Naive B cell (primary cell): ENCODE measurements at places on chromosomes 11 and 22.

DNA sequence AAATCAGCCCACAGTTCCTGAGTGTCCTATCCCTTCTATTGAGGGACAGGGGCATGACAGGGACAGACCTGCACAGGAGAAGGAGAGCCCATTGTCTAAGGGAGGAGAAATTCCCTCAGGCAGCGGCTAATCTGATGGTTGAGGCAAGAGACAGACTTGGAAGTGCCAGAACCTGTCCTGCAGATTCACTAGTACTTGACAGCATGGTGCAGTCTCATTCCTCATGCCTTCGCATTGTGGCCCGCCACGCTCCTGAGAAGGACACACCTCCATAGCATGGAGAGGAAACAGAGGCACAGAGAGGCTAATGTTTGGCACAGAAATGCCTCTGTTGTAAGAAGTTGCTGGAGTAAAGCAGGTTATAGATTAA, 3.2 kb downstream of the P2RY6 start:
- H3K27ac ChIP-seq, result no peak overlapping the region
- no peak overlapping the region for H3K4me3 ChIP-seq
- H3K27me3 ChIP-seq, result peaks cover 14% of the 10 kb centered on the region
- H3K36me3 ChIP-seq, result no peaks in the 10 kb centered on the region
- DNase-seq, result no peak

GRCh38 chr11:4032097-4032496, 62.5 kb upstream of the RRM1 start:
- H3K27ac ChIP-seq, result no peak overlapping the region
- H3K4me3 ChIP-seq, result no peak overlapping the region
- no peak for DNase-seq
- no peaks in the 10 kb centered on the region for H3K36me3 ChIP-seq

DNA sequence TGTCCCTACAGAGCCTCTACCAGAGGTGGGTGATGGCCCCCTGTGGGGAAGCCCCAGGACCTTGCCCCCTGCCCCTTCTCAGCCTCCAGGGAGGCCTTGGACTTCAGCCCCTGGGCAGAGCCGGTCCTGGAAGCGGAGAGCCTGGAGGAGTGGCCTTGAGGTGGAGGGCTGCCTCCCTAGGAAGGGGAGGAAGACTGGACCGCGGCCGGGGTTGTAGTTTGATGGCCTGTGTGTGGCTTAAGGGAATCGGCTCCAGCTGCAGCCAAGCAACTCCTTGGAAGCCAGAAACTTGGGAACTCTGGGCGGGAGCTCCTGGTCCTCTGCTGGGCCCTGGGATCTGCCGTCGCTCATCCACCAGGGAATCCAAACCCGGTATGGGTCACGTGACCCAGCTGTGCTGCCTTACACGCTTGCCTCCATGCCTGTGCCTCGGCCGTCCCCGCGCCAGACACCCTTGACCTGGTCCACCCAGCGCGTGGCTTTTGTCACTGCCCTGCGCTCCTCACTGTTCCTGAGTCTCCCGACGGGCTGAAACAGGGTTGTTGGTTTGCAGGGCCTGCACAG, 23.5 kb upstream of the ARHGAP8 start:
- no peak overlapping the region for H3K4me3 ChIP-seq
- H3K27ac ChIP-seq, result no peak overlapping the region
- no peaks in the 10 kb centered on the region for H3K36me3 ChIP-seq
- H3K4me1 ChIP-seq, result peaks cover 4% of the 10 kb centered on the region
- no peak for DNase-seq

GRCh38 chr11:83941050-83941449, 654.9 kb upstream of the CCDC90B start:
- no peak for DNase-seq
- H3K4me1 ChIP-seq, result peaks cover 5% of the 10 kb centered on the region
- H3K27me3 ChIP-seq, result no peaks in the 10 kb centered on the region
- no peaks in the 10 kb centered on the region for H3K36me3 ChIP-seq
- H3K4me3 ChIP-seq, result no peak overlapping the region

DNA sequence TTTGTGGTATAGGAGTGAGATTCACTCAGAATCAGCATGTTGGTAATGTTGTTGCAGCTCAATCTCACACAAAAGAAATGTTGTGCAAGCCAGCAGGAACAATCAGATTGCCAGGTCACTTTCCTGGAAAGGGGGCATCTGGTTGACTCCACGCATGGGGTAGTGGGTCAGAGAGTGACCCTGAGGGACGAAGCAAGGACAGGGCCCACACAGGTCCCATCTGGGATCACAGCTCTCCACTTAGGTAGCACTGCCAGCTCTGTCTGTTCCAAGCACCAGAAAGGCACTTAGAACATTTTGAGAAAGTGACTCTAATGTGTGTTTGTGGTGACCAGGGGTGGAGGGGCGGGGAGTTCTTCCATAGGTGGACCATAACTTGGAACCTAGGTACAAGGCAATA, 109.5 kb downstream of the RASSF10 start:
- H3K27ac ChIP-seq, result no peak overlapping the region
- no peaks in the 10 kb centered on the region for H3K36me3 ChIP-seq
- no peak overlapping the region for H3K4me3 ChIP-seq
- H3K4me1 ChIP-seq, result no peaks in the 10 kb centered on the region
- DNase-seq, result no peak

GRCh38 chr11:68009391-68010089, 587 bp upstream of the ALDH3B1 start:
- H3K36me3 ChIP-seq, result no peaks in the 10 kb centered on the region
- peak overlapping the region; percentile 10 for H3K27ac ChIP-seq
- peaks cover 60% of the 10 kb centered on the region for H3K4me1 ChIP-seq
- no peaks in the 10 kb centered on the region for H3K27me3 ChIP-seq

DNA sequence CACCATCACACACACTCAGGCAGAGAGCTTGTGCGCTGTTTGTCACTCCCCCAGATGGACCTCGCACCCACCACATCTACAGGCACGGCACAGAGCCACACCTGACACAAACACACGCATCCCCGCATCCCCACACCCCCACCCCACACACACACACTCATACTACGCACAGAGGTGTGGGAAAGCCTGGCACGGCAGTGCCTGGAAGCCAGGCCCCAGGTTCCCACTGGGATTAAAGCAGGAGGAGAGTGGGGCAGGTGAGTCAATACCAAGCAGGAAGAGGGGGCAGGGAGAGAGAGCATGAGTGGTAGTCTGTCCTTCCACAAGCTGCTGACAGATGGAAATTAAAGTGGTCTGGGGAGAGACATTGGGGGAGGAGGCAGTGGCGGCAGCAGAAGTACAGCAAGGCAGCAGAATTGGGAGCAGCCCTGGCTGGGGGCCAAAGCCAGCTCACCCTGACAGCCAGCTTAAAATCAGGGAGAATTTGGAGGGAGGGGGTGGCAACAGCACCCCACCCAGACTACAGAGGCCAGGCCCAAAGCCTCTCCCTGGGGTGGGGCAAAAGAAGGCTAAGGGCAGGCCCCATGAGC, 20.7 kb downstream of the TNKS1BP1 start:
- H3K4me3 ChIP-seq, result no peak overlapping the region
- no peak for DNase-seq
- no peaks in the 10 kb centered on the region for H3K27me3 ChIP-seq
- no peak overlapping the region for H3K27ac ChIP-seq
- peaks cover 4% of the 10 kb centered on the region for H3K4me1 ChIP-seq

- DNase-seq, result peak; percentile 63
- peak overlapping the region; percentile 95 for H3K27ac ChIP-seq
- peak overlapping the region; percentile 78 for H3K4me3 ChIP-seq
- H3K27me3 ChIP-seq, result no peaks in the 10 kb centered on the region
- H3K4me1 ChIP-seq, result peaks cover 55% of the 10 kb centered on the region
- peaks cover 5% of the 10 kb centered on the region for H3K36me3 ChIP-seq
These were observed 66.3 kb upstream of the PRDM11 start for GRCh38 chr11:45079943-45080719.

DNA sequence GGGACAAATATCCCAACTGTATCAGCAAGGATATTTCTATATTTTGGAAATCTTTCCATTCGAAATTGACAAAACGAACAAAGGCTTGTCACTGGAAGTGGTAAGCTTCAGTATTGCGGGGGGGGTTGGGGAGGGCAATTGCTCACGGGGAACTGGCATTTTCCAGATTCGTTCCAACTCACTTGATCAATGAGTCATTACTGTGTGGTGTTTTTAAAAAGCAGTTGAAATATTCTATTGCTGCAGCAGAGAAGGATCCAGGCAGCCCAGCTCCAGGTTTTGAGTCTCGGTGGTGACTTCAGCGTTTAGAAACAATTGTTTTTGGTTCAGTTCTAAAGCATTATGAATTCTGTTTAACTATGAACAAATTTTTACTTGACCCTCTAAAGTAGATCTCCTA, 33.8 kb upstream of the FBLN1 start:
- H3K4me3 ChIP-seq, result no peak overlapping the region
- no peaks in the 10 kb centered on the region for H3K4me1 ChIP-seq
- H3K36me3 ChIP-seq, result no peaks in the 10 kb centered on the region
- H3K27ac ChIP-seq, result no peak overlapping the region

DNA sequence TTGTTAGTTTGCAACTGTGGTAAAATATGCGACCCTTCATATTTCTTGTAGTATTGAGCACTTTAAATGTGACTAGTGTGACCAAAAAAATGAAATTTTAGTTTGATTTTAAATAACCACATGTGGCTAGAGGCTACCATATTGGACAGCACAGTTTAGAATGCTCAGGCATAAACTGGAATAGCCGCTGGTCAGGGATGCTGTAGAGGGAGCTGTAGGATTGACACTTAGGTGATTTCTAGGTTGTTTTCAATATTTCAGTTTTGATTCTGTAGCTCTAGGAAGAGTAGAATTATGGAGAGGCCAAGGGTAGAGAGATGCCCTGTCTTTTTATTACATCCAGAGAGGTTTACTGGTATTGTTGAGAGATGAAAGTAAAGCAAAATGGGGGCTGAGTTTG, 10.8 kb upstream of the VSIG10L2 start:
- no peak overlapping the region for H3K4me3 ChIP-seq
- H3K4me1 ChIP-seq, result no peaks in the 10 kb centered on the region
- H3K36me3 ChIP-seq, result no peaks in the 10 kb centered on the region
- no peak overlapping the region for H3K27ac ChIP-seq

DNA sequence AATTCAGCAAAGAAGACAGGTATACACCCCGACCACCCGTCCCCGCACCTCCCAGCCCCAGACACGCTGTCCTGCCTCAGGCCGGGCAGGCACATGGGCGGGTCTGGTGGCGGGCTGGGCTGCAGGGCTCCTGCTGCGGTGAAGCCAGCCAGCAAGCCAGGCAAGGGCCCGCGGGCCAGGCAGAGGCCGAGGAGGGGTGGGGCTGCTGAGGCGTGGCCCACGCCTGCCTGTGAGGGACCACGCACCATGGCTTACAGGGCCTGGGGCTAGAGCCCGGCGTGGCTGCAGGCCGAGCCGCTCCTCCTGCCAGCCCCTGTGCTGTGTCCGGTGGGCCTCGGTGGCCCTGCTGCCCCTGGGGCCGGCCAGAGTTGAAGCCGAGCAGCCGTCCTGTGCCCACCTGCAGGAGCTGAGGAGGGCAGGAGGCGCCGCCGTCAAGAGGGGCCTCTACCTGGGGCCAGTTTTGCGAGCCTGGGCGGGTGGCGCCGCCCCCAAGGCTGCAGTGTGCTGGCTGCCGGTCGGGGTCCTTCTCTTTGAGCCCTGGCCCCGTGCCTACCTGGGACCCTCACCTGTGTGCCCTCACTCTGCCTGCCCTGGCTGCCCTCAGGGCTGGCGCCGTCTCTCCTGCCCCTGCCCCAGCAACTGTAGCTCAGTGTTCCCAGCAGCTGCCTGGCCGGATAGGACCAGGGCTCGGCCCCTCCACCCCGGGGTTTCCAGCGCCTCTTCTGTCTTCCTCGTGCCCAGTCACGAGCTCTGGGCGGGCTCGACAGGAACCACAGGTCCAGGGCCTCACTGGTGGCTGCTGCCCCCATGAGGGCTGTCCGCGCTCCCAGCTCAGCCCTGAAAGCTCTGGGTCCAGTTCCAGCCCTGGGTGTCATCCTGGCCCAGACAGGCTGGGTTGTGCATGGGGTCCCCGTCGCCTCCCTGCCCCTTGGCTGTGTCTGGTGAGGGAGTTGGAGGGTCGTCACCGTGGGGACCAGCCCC, 38.4 kb downstream of the MOB2 start:
- H3K4me1 ChIP-seq, result peaks cover 2% of the 10 kb centered on the region
- H3K4me3 ChIP-seq, result no peak overlapping the region
- peaks cover 5% of the 10 kb centered on the region for H3K27me3 ChIP-seq
- DNase-seq, result no peak

- DNase-seq, result no peak
- H3K36me3 ChIP-seq, result no peaks in the 10 kb centered on the region
- peaks cover 25% of the 10 kb centered on the region for H3K27me3 ChIP-seq
- H3K4me1 ChIP-seq, result peaks cover 11% of the 10 kb centered on the region
- H3K27ac ChIP-seq, result no peak overlapping the region
These were observed 120.1 kb upstream of the OR9Q1 start for GRCh38 chr11:57903441-57904123.

GRCh38 chr11:15988016-15988550, 368.3 kb downstream of the SOX6 start:
- H3K27ac ChIP-seq, result no peak overlapping the region
- H3K36me3 ChIP-seq, result no peaks in the 10 kb centered on the region
- H3K4me1 ChIP-seq, result no peaks in the 10 kb centered on the region
- peaks cover 3% of the 10 kb centered on the region for H3K27me3 ChIP-seq
- H3K4me3 ChIP-seq, result no peak overlapping the region

DNA sequence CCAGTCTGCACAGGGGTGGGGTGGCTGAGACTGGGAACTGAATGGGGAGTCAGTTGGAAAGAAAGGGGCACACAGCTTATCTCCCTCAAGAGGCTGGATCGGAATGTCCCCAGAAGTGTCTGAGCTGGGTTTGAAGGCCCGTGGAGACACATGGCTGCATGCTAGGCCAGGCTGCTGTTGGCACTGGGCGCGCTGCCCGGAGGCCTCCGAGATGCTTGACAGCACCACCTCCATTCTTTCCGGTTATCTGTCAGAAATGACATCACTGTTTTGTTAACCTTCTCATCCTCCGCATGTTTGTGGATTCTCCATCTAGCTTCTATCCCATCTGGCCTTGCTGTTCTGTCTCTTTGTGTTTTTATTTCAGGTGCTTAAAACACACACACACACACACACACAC, 85.5 kb downstream of the APIP start:
- no peak overlapping the region for H3K4me3 ChIP-seq
- no peak for DNase-seq
- H3K4me1 ChIP-seq, result no peaks in the 10 kb centered on the region

- H3K4me1 ChIP-seq, result peaks cover 46% of the 10 kb centered on the region
- peak overlapping the region; percentile 59 for H3K27ac ChIP-seq
- no peak for DNase-seq
- H3K4me3 ChIP-seq, result no peak overlapping the region
These were observed 109.1 kb downstream of the LARGE1 start for GRCh38 chr22:33811208-33811607.

- no peak overlapping the region for H3K27ac ChIP-seq
- H3K4me1 ChIP-seq, result peaks cover 80% of the 10 kb centered on the region
- peaks cover 17% of the 10 kb centered on the region for H3K36me3 ChIP-seq
- H3K4me3 ChIP-seq, result peak overlapping the region; percentile 82
These were observed 27.1 kb downstream of the CYTH4 start for GRCh38 chr22:37309211-37310074.

GRCh38 chr22:18000441-18001039, 23.8 kb downstream of the MICAL3 start:
- H3K4me1 ChIP-seq, result peaks cover 86% of the 10 kb centered on the region
- no peaks in the 10 kb centered on the region for H3K27me3 ChIP-seq
- no peaks in the 10 kb centered on the region for H3K36me3 ChIP-seq
- DNase-seq, result peak; percentile 61

DNA sequence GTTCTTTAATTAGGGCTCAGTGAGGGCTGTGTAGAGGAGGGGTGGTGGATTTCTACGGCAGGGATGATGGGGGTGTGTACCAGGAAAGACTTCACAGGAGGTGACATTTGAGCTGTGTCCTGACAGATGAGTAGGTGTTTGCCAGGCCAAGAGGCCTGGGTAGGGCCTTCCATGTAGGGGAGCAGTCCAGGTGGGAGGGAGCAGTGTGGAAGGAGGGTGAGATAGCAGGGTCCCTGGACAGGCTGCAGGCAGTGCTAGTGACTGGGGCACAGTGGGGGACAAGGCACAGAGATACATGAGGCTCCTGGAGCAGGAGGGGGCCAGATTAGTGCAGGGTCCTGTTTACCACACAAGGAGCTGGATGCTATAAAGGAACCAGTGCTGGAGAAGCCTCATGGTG, 147.9 kb upstream of the CADM1 start:
- H3K36me3 ChIP-seq, result no peaks in the 10 kb centered on the region
- no peak for DNase-seq
- no peak overlapping the region for H3K27ac ChIP-seq
- H3K4me3 ChIP-seq, result no peak overlapping the region
- H3K27me3 ChIP-seq, result peaks cover 21% of the 10 kb centered on the region
